Caki2 (cell line): ENCODE measurements at places on chromosomes 2 and 18.

- no peak for DNase-seq
Observed at GRCh38 chr2:205957452-205958154, 128.4 kb downstream of the INO80D start.

- no peak for DNase-seq
Observed at GRCh38 chr2:54722641-54723040, 821 bp upstream of the EML6 start.

- DNase-seq: no peak
Observed at GRCh38 chr18:41128545-41128944, 826.5 kb upstream of the PIK3C3 start.

- no peak for DNase-seq
Observed at GRCh38 chr2:3659447-3660432, 1.7 kb downstream of the ALLC start.

DNA sequence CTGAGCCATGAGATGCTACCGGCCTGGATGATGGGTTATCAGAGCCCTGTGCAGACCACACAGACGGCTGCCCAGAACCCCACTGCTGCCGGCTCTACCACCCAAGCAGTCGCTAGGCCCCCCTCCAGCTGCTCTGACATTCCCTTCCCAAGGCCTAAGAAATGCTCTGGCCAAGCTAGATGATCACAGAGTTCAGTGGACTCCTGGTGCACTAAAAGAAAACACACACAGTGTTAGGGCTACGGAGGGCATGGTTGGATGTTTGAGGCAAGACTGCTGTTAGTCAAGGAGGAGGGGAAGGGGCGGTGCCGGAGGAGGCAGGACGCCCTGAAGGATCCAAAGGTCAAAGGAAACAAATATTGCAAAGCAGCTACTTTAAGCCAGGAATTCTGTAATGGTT, 174.5 kb downstream of the MYCN start:
- no peak for DNase-seq

GRCh38 chr2:237200462-237200861, 114.8 kb downstream of the COPS8 start:
- no peak for DNase-seq

DNA sequence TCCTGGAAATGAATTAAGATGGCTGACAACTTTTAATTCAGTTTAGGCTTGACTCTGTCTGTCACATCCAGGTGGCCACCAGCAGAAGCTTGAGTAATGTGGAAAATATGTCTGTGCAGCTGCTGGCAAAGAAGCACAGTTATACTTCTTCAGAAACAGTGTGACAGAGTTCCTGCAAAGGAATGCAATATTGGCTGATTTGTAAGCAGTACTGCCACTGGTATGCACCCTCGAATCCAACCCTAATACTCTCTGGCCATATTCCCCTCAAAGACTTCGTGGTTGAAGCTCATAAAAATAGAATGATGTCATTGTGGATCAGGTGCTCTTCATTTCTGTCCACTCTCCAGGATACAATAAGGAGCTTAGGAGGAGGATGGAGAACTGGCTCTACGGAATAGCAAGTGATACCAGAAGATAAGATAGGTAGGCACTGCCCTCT, 86.2 kb downstream of the METTL8 start:
- peak; percentile 42 for DNase-seq
